ENCODE measurements at places on chromosomes 7 and 10.

DNA sequence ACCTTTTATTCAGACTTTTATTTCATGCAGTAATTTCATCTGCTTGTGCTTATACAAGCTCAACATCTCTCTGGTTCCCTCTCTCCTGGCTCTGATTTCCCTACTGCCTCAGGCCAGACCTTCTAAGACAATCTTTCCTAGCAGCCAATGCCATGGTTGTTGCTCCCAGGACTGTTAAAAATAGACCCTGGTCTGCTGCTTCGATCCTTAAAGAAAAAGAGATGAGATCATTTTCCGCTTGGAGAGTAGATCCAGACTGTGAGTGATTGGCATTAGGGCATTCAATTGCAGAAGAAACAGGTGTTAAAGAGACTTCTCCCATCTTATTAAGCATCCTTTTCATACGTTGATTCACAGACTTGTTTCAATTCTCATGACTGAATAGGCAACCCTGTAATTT, 68.4 kb upstream of the ITGB1 start:
- H3K27me3 ChIP-seq = no peaks in the 10 kb centered on the region
- no peak for DNase-seq
- H3K36me3 ChIP-seq = no peaks in the 10 kb centered on the region
- H3K4me3 ChIP-seq = no peak overlapping the region

DNA sequence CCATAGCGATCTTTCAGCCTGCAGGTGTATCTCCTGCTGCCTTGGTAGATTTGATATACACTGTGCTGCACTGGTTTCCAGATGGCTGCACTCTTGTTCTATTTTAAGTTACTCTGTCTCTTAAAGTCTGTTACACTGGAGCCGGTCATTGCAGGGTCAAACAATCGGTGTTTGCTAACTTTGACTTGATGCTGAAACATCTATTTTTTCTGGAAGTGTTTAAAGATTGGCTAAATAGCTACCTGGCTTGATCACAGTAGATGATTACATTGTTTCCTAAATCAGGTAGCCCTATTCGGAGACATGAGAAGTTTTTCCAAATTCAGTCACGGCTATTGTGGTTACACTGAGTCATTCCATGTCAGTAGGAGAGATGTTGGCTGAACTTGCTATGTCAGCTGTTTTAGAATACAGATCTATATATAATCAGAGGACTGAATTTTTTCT, 574.8 kb downstream of the ETV1 start:
- H3K4me3 ChIP-seq = no peak overlapping the region
- no peak for DNase-seq
- H3K27ac ChIP-seq = no peak overlapping the region
- no peaks in the 10 kb centered on the region for H3K4me1 ChIP-seq
- H3K27me3 ChIP-seq = no peaks in the 10 kb centered on the region

DNA sequence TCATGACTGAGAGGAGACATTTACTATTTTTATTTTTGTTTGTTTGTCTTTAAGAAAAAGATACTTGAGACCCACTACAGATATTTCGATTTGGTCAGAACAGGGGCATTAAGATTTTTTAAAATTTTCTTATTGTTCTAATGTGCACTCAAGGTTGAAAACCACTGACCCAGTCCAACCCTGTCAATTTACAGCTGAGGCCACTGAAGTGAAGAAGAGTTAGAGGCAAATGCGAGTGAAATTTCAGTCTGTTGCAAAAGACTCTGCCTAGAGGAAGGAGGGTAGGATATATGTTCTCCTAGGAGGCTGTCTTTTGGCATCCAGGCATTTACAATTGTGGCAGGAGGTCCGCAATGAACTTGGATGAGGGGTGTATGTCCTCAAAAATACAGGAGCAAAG, 396.3 kb downstream of the RPS24 start:
- no peak overlapping the region for H3K4me3 ChIP-seq
- no peak for DNase-seq
- H3K4me1 ChIP-seq = no peaks in the 10 kb centered on the region
- H3K27ac ChIP-seq = no peak overlapping the region
- H3K27me3 ChIP-seq = peaks cover 7% of the 10 kb centered on the region

DNA sequence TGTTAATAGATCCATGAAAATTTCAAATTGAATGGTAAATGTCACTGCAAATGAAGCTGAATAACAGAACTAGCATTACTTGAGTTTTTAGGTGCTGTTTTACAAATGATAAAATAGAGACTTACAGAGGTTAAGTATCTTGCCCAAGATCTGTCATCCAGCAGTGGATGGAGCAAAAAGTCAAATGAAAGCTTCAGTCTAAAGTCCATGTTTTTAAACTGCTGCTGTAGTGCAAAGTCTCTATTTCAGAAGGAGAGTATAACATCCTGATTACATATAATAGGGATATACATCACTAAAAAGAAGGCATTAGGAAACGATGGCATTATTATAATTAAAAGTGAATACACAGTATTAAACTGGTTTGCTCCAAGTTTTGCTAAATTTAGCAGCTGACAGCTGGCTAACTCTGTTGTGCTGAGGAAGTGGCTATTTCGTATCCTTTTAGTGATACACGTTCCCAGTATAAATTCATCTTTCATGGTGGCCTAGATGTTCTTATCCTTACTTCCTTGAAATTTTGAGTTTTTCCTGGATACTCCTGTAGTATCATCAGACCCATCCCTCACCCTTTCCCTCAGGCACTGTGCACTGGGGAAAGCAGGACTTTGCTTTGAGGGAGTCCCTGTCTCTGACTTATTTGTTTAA, 603.2 kb downstream of the MAGI2 start:
- H3K4me3 ChIP-seq = no peak overlapping the region
- no peaks in the 10 kb centered on the region for H3K27me3 ChIP-seq
- no peak for DNase-seq
- no peak overlapping the region for H3K27ac ChIP-seq
- no peaks in the 10 kb centered on the region for H3K36me3 ChIP-seq

- DNase-seq = no peak
- H3K4me1 ChIP-seq = peaks cover 31% of the 10 kb centered on the region
These were observed 66.2 kb upstream of the MXI1 start for GRCh38 chr10:110141185-110141584.

- no peaks in the 10 kb centered on the region for H3K27me3 ChIP-seq
- no peaks in the 10 kb centered on the region for H3K36me3 ChIP-seq
- no peak overlapping the region for H3K27ac ChIP-seq
- H3K4me1 ChIP-seq = no peaks in the 10 kb centered on the region
- DNase-seq = no peak
These were observed 37.4 kb upstream of the MEOX2 start for GRCh38 chr7:15723841-15724240.

Data from activated naive CD8-positive, alpha-beta T cell treated with anti-CD3 and anti-CD28 coated beads, Interleukin-2, amount 50 U/mL, for 24 hours (primary cell).